ENCODE measurements at places on chromosomes 6 and 20. TPM values are rescaled to one million over a fixed set of nuclear protein-coding genes. Genes with fewer than 3 reads are reported as not detected.

GRCh38 chr6:22327881-22328280 is 31.0 kb upstream of the PRL start:
- no peak overlapping the region for H3K27ac ChIP-seq
- H3K36me3 ChIP-seq, result no peaks in the 10 kb centered on the region
- H3K4me1 ChIP-seq, result no peaks in the 10 kb centered on the region
- no peak for DNase-seq
- H3K27me3 ChIP-seq, result no peaks in the 10 kb centered on the region

- no peak overlapping the region for H3K4me3 ChIP-seq
- no peaks in the 10 kb centered on the region for H3K4me1 ChIP-seq
- peaks cover 4% of the 10 kb centered on the region for H3K27me3 ChIP-seq
- DNase-seq, result no peak
Measured at GRCh38 chr6:52704060-52704459, 33.1 kb downstream of the TMEM14A start.

- H3K4me3 ChIP-seq, result no peak overlapping the region
- H3K27me3 ChIP-seq, result no peaks in the 10 kb centered on the region
- no peak for DNase-seq
- peaks cover 28% of the 10 kb centered on the region for H3K36me3 ChIP-seq
- no peaks in the 10 kb centered on the region for H3K4me1 ChIP-seq
Measured at GRCh38 chr6:109369728-109370127, 12.5 kb downstream of the CD164 start.

- no peak for DNase-seq
- H3K27ac ChIP-seq, result no peak overlapping the region
- H3K4me3 ChIP-seq, result no peak overlapping the region
- H3K4me1 ChIP-seq, result no peaks in the 10 kb centered on the region
- H3K27me3 ChIP-seq, result no peaks in the 10 kb centered on the region
- no peaks in the 10 kb centered on the region for H3K36me3 ChIP-seq
Measured at GRCh38 chr6:155382338-155382685, 68.0 kb upstream of the TFB1M start.

DNA sequence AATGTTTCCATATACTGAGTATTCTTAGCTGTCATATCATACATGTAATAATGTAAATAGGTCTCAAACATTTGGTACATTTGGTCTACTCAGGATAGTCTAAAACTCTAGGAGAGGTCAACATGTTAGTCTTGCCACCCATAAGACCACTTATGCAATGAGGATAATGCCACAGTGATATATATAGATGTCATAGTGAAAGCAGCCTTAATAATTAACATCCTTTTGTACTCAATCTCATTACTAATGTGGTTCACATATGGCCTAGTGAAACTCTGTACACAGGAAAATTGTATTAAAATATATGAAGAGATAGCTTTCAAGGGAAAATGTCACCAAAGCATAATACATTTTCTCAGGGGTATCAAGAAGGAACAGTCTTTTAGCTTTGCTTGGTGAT is 577.9 kb downstream of the TFAP2B start:
- DNase-seq, result no peak
- no peak overlapping the region for H3K27ac ChIP-seq
- H3K4me1 ChIP-seq, result no peaks in the 10 kb centered on the region
- H3K4me3 ChIP-seq, result no peak overlapping the region
- H3K27me3 ChIP-seq, result no peaks in the 10 kb centered on the region
- no peaks in the 10 kb centered on the region for H3K36me3 ChIP-seq

DNA sequence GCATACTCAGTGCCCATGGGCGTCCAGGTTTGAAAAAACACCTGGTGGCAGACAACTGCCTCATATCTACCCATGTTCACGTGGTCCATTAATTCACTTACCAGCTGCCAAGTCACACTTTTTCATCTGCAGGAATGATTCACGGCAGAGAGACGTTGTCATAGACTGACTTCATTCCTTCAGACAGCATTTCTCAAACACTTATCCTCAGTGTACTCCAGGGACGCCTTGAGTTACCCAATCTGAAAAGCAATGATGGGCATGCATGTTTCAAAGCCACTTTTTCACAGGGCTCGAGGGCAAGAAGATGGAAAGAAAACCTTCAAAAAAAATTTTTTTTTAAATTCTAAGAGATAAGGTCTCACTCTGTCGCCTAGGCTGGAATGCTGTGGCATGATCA is 6.0 kb downstream of the MMP24OS start:
- H3K4me1 ChIP-seq, result peaks cover 4% of the 10 kb centered on the region
- no peak for DNase-seq
- no peaks in the 10 kb centered on the region for H3K27me3 ChIP-seq
- H3K36me3 ChIP-seq, result no peaks in the 10 kb centered on the region
- H3K27ac ChIP-seq, result no peak overlapping the region
- no peak overlapping the region for H3K4me3 ChIP-seq

DNA sequence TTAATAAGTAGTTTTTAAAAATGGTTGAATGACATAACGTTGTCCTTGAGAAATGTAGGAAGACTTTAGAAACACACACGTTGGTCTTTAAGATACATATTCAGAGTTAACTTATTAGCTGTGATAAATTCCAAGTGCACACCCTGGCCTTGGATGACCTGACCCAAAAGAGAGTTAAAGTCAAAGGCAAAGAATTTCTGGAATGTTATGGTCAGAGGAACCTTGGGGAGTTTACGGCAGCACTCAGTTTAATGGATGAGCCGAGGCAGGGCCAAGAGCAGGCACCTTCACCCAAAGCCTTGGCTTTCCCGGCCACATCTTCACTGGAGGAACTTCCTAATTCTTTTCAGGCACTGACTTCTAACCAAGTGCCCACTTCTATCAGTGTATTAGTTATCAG is 200.5 kb downstream of the SMOC2 start:
- no peaks in the 10 kb centered on the region for H3K4me1 ChIP-seq
- H3K27ac ChIP-seq, result no peak overlapping the region
- no peaks in the 10 kb centered on the region for H3K36me3 ChIP-seq
- no peaks in the 10 kb centered on the region for H3K27me3 ChIP-seq
- no peak overlapping the region for H3K4me3 ChIP-seq
- no peak for DNase-seq

DNA sequence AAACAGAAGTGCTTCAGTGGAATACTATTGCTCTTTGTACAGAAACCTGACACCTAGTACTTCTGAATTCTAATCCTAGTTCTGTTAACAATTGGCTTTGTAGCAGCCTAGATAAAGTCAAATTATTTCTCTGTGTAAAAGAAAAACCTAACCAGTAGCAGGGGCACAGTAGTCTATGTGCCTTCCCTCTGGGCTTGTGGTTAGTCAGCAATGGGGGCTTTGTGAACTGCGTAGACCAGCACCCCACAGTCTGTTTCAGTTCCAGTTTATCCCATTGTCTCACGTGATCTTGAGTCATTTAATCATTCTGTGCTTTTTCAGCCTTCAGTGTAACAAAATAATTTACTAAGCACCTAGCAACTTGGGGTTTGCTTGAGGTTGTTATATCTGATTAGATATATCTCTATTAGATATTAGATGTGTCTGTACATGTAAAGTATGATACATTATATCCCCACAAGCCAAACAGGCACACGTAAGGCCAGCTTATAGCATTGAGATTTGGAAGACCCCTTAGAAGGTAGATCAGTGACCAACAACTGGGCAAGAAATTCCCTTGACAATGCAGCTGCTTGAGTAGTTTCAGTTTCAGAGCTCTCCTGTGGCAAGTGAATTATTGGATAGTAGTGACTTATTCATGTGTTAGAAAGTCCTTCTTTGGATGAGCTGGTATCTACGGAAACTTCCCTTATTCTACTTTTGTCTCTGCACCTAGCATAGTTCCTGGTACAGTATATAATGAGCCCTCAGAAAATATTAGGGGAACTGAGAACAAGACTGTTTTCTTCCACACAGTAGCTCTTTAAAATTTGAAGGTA is 27.9 kb upstream of the CCR6 start:
- no peaks in the 10 kb centered on the region for H3K36me3 ChIP-seq
- no peak overlapping the region for H3K4me3 ChIP-seq
- no peaks in the 10 kb centered on the region for H3K27me3 ChIP-seq
- no peaks in the 10 kb centered on the region for H3K4me1 ChIP-seq

GRCh38 chr6:95578106-95578410 is 723 bp downstream of the MANEA start:
- H3K27me3 ChIP-seq, result no peaks in the 10 kb centered on the region
- DNase-seq, result no peak
- H3K4me3 ChIP-seq, result peak overlapping the region; percentile 57
- H3K4me1 ChIP-seq, result peaks cover 28% of the 10 kb centered on the region

GRCh38 chr6:114068116-114068515 is 97.2 kb upstream of the HDAC2 start:
- H3K36me3 ChIP-seq, result no peaks in the 10 kb centered on the region
- DNase-seq, result no peak
- H3K4me3 ChIP-seq, result no peak overlapping the region
- H3K27me3 ChIP-seq, result peaks cover 6% of the 10 kb centered on the region

- H3K36me3 ChIP-seq, result no peaks in the 10 kb centered on the region
- H3K27me3 ChIP-seq, result no peaks in the 10 kb centered on the region
- H3K4me3 ChIP-seq, result no peak overlapping the region
- H3K4me1 ChIP-seq, result peaks cover 16% of the 10 kb centered on the region
- H3K27ac ChIP-seq, result no peak overlapping the region
- DNase-seq, result no peak
Measured at GRCh38 chr6:155498370-155498769, 42.7 kb upstream of the NOX3 start.

DNA sequence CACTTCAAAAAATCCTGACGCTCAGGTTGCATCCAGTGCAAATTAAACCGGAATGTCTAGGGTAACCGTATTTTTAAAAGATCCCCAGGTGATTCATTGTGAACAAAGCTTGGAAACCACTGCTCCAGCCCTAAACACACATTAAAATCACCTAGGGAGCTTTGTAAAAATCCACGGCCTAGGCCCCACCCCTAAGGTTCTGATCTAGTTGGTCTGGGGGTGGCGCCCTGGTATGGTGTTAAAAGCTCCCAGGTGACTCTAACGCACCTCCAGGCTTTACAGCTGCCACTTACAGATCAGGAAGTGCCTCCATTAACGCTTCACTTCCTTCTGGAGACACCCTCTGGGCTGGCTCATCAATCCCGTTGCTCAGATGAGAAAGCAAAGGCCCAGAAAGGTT is 92.2 kb downstream of the GRM4 start:
- H3K27me3 ChIP-seq, result peaks cover 1% of the 10 kb centered on the region
- no peaks in the 10 kb centered on the region for H3K4me1 ChIP-seq
- no peak overlapping the region for H3K27ac ChIP-seq
- no peak for DNase-seq
- no peak overlapping the region for H3K4me3 ChIP-seq

DNA sequence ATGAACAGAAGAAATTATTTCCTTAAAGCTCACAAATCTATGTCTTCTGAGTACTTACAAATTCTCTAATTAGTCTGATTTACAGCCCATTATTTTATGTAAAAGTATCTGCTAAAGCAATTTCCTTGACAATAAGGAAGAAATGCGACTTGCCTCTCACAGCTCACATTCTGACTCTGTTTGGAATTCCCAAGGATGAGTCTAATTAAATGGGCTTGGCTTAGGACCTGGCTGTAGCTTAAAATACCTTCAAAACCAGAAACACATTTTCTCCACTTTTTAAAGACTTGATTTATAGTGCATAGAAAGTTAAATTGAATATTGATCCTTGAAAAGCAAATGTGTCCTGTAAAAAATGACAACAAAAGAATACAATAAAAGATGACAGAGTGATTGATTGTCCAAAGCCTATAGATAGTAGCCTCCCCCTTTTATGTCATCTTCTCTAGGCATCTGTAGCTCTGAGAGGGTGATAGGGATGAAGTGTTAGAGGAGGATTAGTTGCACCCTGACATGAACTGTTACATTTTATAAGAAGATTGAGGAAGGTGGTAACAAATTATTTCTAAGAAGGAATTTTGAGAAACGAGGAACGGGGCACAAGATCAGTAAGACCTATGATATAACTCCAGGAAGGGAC is 118.9 kb downstream of the MACROD2 start:
- H3K27ac ChIP-seq, result no peak overlapping the region
- no peaks in the 10 kb centered on the region for H3K36me3 ChIP-seq
- no peaks in the 10 kb centered on the region for H3K4me1 ChIP-seq
- no peaks in the 10 kb centered on the region for H3K27me3 ChIP-seq
- H3K4me3 ChIP-seq, result no peak overlapping the region

- peak overlapping the region; percentile 99 for H3K27ac ChIP-seq
- no peaks in the 10 kb centered on the region for H3K27me3 ChIP-seq
- peak overlapping the region; percentile 96 for H3K4me3 ChIP-seq
- H3K36me3 ChIP-seq, result no peaks in the 10 kb centered on the region
Measured at GRCh38 chr6:3751730-3752530, 417 bp upstream of the PXDC1 start.

DNA sequence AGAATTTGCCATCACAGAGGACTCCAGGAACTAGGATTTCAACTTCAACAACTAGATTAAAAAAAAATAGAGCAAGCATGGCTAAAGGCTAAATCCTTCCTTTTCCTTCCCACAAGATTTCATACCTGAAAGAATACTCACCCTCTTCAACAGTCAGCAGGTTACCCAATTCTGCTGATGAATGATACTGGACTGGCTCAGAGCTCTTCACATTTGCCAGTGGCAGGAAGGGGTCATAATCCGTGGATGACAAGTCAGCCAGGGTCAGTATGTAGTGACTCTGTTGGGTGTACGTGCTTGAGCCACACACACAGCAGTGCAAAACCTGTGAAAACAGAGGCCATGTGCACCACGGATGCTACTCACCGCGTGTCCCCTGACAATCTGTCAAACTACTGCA is 152.9 kb downstream of the INSM1 start:
- DNase-seq, result no peak
- no peak overlapping the region for H3K27ac ChIP-seq
- H3K36me3 ChIP-seq, result peaks cover 8% of the 10 kb centered on the region
- H3K4me3 ChIP-seq, result no peak overlapping the region

DNA sequence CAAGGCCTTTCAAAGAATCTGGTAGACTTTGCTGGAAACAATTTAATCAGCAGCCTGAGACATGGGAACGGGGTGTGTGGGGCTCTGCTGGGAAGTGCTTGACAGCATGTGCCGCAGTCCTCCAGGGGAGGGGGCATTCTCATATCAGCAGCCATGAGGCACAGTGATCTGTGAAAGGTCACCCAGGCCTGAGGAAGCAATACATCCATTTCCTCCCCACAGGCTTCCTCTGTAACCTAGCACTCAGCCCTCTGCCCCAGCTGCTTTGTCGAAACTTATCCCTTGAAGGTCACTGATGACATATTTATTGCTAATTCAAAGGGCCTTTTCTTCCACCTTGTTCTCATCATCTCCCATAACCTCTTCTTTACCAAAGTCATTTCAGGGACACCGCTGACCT is 103.3 kb downstream of the TNFAIP3 start:
- H3K36me3 ChIP-seq, result no peaks in the 10 kb centered on the region
- no peaks in the 10 kb centered on the region for H3K27me3 ChIP-seq
- no peaks in the 10 kb centered on the region for H3K4me1 ChIP-seq
- no peak overlapping the region for H3K4me3 ChIP-seq
- no peak overlapping the region for H3K27ac ChIP-seq

GRCh38 chr20:54346276-54346675 is 129.1 kb upstream of the DOK5 start:
- H3K36me3 ChIP-seq, result no peaks in the 10 kb centered on the region
- peaks cover 28% of the 10 kb centered on the region for H3K4me1 ChIP-seq
- no peak overlapping the region for H3K4me3 ChIP-seq
- H3K27ac ChIP-seq, result no peak overlapping the region

Gene FOXO3
- 15.7 TPM for total RNA-seq

Gene PROCR
- 228 TPM for total RNA-seq

Gene VSX1
- not detected for total RNA-seq

Gene FERMT1
- total RNA-seq, result 1.5 TPM

Gene SRC
- 29.4 TPM for total RNA-seq

Gene HFE
- total RNA-seq, result 6.3 TPM

Gene KIAA0408
- not detected for total RNA-seq

Gene BPIFA3
- not detected for total RNA-seq

Gene TREM2
- not detected for total RNA-seq

Gene CFAP61
- total RNA-seq, result not detected

Measured in endothelial cell of umbilical vein (primary cell).